ELF-1 (cell line): ENCODE measurements at places on chromosomes 1 and 21.

DNA sequence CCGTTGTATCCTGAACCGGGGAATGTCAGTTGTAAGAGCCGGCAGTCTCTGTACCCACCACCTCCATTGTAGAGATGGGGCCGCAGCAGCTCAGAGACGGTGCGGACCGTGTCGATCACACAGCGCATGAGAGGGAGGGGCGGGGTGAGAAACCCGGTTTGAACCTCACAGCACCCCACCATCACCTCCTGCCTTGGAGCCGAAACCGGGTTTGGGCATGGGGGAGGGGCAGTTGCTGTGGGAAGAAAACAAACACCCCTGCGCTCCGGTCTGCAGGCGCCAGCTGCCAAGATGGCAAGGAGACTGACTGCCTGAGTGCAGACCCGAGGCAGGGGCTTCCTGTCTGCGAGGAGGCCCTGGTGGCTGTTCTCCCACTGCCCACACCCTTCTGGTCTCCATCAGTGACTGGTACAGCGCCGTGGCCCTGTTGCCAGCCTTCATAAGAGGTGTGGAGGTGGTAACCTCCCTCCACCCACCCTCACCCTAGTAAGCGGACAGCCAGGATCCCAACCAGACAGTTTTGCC, 69.2 kb upstream of the SSBP3 start:
- DNase-seq, result no peak

DNA sequence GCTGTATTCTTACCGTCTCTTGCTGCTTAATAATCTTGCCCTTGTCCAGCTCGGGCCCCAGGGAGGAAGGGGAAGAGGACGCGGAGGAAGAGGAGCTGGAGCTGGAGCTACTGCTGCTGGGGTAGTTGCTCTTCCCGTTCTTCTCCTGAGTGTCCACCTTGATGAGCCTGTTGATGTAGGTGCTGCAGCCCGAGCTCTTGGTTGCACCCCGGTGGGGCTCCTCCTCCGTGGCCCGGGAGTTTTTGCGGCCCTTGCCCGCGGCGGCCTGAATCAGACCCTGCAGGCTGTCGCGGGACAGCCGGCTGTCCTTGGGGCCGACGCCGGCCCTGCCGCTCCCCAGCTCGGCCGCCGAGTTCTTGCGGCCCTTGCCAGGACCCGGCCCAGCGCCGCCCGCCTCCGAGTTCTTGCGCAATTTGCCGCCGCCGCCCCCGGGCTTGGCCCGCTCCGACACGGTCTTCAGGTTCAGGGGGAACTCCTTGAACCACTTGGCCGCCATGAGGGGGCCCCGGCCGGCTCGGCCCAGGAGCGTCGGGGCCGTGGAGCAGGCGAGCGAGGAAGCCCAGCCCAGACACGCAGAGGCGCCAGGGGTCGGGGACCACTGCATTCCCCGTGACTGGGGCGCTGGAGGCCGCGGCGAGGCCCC, 475 bp upstream of the TDRD10 start:
- DNase-seq, result peak; percentile 53

DNA sequence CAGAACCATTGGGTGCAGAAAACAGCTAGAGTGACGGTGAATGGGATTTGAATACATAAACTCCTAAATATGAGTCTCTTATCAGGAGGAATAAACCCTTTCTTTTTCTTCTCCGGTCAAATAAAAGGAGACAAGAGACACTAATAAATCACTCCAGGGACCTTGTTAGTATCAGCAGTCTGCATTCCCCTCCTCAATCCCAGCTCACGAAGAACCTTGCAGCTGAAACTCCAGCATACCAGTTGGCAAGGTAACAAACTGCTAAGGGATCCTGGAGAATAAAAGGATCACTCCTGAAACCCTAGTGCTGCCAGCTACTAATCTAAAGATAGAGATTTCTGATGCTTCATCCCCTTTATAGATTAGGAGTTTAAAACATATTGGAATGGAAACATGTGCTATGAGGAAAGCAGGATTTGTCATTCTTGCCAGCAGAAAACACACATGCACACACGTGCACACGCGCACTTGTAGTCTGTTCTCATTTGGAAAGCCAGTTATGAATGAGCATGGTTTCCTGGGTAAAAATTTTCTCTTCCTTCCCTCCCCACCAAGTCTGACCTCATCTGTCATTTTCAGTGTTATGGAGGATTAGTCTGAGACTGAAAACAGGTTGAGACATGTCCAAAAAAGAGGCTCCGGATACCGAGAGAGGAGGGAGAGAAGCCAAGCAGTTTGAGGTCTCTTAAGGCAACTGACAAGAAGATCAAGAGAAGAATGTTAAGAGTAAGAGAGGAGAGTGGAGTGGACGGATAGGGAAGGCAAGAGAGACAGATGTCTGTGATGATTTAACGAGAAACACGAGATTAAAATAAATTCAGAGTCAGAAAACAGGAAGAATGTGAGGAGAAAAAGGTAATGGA, 10.9 kb downstream of the IER5 start:
- no peak for DNase-seq

DNA sequence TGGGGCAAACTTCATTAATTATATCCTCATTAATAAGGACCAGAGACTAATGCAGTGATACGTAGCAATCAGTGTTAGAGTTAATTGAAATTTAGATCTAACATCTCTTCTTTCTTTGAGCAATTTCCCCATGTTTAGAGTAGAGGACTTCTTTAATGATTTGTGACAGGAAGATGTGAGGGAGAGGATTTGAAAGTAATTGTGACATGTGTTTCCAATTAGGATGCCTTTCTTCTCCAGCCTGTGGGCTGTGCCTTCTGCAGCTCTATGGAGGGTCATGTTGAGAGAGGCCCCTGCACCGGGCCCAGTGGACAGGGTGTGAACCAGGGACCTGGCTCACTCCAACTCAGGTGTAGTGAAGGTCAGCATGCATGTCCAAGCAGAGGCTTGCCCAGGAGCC, 103.0 kb downstream of the GREM2 start:
- DNase-seq, result no peak

GRCh38 chr1:29830916-29831315, 594.6 kb downstream of the PTPRU start:
- no peak for DNase-seq

DNA sequence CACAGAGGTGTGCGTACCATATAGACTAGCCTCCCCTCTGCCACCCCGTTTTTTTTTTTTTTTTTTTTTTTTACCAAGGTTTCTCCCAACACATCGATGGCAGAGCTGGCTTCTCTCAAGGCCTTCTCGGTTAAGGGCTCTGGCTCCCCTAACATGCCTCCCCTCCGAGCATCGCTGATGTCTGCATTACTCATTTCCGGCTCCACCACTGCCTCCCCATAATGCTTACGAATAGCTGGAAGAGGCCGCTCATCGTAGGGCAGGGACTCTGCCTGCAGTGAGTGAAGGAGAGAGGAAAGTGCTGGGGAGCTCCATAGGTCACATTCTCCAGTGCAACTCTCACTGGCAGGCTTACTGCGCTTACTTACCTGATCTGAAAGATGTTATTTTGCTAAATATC, 20.6 kb downstream of the CEP104 start:
- DNase-seq, result no peak

- no peak for DNase-seq
Observed at GRCh38 chr1:189036628-189037027, 1441.0 kb downstream of the BRINP3 start.

DNA sequence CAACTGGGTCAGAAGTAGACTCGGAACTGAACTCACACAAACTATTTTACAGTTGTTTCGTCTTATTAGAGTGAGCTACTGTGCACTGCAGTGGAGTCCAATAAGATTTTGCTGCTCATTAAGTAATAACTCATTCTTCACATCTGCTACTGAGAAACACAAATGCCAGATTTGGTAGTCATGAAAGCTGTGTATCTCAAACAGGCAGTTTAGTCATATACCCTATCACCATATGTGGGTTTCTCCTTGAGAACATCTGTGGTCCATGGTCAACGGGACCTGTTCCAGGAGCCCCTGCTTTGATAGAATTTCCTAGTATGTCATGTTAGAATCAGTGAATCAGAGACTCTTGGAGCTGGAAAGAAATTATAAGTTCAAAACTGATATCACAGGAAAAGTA, 60.4 kb downstream of the ALG14 start:
- no peak for DNase-seq

GRCh38 chr1:211371406-211372105, 44.9 kb downstream of the TRAF5 start:
- no peak for DNase-seq

- DNase-seq, result no peak
Observed at GRCh38 chr1:64555947-64556346, 86.0 kb downstream of the CACHD1 start.

- DNase-seq, result no peak
Observed at GRCh38 chr1:59568158-59568935, 246.4 kb upstream of the HOOK1 start.

- no peak for DNase-seq
Observed at GRCh38 chr1:2483970-2484369, 7.9 kb downstream of the PLCH2 start.

- no peak for DNase-seq
Observed at GRCh38 chr1:207713529-207713928, 38.3 kb upstream of the CD46 start.

DNA sequence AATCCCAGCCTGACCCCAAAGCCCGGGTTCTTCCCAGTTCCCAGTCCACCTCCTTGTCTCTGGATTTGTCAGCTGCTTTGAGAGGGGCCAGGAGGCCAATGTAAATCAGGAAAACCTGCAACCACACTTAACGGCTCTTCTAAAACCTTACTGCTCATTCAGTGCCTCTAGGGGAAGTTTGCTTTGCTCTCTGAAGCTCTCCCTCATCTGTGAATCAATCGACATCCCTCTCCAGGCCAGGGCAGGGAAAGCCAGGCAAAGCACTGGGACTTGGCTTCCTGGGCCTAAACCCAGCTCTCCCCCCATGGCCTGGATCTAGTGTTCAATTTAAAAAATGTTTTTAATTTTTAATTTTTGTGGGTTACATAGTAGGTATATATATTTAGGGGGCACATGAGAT, 9.3 kb downstream of the NKAIN1 start:
- DNase-seq, result peak; percentile 24

GRCh38 chr1:206902702-206903101, 5.5 kb downstream of the IL24 start:
- no peak for DNase-seq

- DNase-seq, result no peak
Observed at GRCh38 chr1:228748431-228748830, 13.2 kb downstream of the RHOU start.

GRCh38 chr1:18112611-18113010, 5.0 kb downstream of the IGSF21 start:
- DNase-seq, result no peak

- peak; percentile 38 for DNase-seq
Observed at GRCh38 chr1:94012708-94013366, 103.6 kb upstream of the GCLM start.

DNA sequence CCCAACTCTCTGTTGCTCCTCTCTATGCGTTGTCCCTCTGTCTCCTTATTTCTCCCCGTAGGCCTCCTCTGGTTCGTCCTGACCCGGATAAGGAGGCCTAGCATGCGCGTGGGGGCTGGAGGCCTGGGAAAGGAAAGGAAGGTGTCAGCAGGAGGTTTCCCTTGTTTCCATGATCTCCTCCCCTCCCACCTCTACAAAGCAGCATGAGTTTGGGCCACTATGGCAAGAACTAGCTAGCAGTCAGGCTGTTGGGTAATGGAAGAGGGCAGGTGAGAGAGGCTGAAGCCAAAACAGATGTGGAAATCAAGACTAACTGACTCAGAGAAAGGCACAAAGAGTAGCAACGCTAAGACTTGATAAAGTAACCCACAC, 687 bp upstream of the SEMA6C start:
- DNase-seq, result no peak

GRCh38 chr1:175536921-175537320, 206.5 kb downstream of the TNR start:
- peak; percentile 37 for DNase-seq

DNA sequence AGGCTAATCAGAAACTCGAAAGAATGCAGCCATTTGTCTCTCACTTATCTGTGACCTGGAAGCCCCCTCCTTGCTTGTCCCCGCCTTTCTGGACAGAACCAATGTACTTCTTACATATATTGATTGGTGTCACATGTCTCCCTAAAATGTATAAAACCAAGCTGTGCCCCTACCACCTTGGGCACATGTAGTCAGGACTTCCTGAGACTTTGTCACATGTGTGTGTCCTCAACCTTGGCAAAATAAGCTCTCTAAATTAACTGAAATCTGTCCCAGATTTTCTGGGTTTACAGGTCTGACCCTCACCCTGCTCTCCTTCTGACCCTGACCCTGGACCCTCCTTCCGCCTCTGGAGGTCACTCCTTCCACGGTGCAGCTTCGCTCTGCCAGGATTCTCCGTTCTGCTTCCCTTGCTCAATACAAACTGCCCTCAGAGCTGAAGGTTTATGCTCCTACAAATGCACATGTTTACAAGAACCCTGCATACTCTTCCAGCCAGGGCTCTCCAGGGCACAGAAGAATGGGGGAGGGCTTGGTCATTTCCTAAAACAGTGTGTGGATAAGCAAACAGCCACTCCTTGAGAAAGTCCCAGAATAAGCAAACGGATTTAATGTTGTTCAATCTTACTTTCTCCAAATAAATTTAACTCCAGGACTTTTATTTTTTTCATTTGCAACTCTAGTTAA, 160.5 kb downstream of the ACTL8 start:
- no peak for DNase-seq

DNA sequence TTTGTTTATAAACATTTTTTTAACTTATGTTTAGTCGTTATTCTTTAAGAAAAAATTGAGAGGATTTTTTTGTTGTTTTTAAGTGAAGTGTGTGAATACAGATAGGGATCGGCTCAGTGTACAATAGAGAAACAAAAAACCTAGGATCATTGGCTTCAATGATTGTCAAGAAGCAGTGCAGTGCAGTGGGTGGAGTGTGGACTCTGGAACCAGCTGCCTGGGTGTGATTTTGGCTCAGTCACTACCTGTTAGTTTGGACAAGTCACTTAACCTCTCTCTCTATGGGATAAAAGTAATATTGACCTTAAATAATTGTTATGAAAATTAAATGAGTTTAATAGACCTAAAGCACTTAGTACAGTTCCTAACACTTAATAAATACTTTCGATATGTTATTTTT, 41.3 kb downstream of the SCCPDH start:
- DNase-seq, result no peak

- DNase-seq, result peak; percentile 75
Observed at GRCh38 chr1:198156111-198156744, 570 bp upstream of the NEK7 start.

GRCh38 chr1:84712276-84712874, 22.1 kb upstream of the SSX2IP start:
- no peak for DNase-seq

DNA sequence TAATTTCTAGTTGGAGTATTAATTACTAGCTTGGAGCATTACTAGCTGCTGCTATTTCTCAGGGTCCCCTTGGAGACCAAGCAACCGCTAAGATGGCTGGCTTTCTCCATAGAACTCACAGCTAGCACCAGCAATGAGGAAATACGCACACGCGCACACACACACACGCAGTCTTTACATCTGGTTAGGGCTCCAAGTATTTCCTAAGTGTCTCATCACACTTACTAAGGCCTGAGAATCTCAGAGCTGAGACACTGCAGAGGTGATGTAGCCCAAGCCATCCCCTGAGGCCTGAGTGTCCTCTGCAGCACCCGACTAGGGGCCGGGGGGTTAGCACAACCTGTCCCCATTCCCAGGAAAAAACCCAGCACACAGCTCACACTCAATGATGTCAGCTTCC, 42.5 kb downstream of the ITPKB start:
- no peak for DNase-seq
